ENCODE measurements at places on chromosomes 13 and 19.

GRCh38 chr19:18388100-18388959 is 2.4 kb downstream of the GDF15 start:
- peak; percentile 92 for DNase-seq

GRCh38 chr19:49421039-49421877 is 2.0 kb downstream of the PTH2 start:
- DNase-seq, result peak; percentile 72

- no peak for DNase-seq
Observed at GRCh38 chr19:30570194-30570593, 198.0 kb downstream of the ZNF536 start.

DNA sequence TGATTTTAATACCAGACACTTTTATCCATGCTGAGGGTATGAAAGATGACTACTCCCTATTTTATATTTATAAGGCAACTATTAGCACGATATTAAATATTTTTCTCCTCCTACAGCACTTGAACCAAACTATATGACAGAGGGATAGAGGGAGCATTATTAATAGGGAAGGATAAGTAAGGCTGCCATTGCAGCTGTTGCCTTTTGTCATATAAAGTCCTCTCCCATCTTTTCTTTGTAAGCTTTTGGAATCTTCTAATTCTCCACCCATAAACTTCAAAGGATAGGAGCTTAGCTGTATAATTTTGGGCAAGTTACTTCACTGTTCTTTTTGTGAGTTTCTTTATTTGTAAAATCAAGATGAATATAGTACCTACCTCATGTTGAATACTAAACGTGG is 95.4 kb downstream of the ZMYM2 start:
- DNase-seq, result no peak

- no peak for DNase-seq
Observed at GRCh38 chr13:79462895-79463294, 18.1 kb upstream of the NDFIP2 start.

- DNase-seq, result no peak
Observed at GRCh38 chr13:82597747-82598146, 1284.5 kb downstream of the SLITRK1 start.

GRCh38 chr13:40688781-40689180 is 22.3 kb upstream of the FOXO1 start:
- no peak for DNase-seq

GRCh38 chr13:36347531-36348210 is 1.5 kb upstream of the SPART start:
- DNase-seq, result no peak

- DNase-seq, result peak; percentile 56
Observed at GRCh38 chr19:43525836-43526771, 897 bp downstream of the ETHE1 start.

GRCh38 chr19:30864391-30865215 is 484.6 kb downstream of the TSHZ3 start:
- DNase-seq, result no peak

GRCh38 chr19:2187159-2187558 is 23.4 kb downstream of the DOT1L start:
- no peak for DNase-seq

- DNase-seq, result peak; percentile 63
Observed at GRCh38 chr19:2477732-2478191, 1.8 kb downstream of the GADD45B start.

DNA sequence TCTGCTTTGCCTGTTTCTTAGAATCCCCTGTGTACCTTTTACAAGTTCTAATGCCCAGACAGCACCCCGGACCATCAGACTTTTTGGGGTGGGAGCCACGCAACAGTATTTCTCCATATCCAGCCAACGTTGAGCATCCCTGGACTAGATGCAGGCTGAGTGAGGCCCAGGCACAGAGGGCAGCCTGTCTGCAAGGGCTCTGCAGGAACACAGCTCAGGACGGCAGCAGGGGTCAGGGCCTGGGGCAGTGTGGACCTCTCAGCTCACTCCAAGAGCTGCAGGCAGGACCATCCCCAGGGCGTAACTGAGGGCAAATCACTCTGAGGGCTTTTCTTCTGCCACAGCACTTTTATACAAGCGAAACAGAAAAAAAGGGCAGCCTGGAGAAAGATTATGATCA is 95.8 kb downstream of the DNAJC15 start:
- no peak for DNase-seq
